ENCODE measurements at places on chromosomes 11 and 22.

DNA sequence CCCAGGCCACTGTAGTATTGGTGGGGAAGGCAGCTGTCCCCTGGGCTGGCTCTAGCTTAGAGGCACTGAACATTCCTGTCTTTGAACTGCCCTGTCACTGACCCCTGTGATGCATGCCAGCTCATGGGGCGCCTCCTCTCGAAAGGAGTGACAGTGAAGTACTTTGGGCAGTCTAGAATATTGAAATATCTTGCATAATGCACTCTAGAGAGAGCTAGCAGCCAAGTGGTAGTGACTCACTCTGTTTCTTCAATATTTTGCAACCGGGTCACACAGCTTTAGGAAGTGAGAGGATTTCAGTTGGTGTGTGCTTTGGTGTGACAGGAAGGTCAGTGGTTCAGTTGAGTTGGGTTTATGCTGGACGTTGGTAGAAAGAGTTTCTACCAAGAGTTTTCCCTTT, 35.5 kb upstream of the ST14 start:
- DNase-seq, result no peak

DNA sequence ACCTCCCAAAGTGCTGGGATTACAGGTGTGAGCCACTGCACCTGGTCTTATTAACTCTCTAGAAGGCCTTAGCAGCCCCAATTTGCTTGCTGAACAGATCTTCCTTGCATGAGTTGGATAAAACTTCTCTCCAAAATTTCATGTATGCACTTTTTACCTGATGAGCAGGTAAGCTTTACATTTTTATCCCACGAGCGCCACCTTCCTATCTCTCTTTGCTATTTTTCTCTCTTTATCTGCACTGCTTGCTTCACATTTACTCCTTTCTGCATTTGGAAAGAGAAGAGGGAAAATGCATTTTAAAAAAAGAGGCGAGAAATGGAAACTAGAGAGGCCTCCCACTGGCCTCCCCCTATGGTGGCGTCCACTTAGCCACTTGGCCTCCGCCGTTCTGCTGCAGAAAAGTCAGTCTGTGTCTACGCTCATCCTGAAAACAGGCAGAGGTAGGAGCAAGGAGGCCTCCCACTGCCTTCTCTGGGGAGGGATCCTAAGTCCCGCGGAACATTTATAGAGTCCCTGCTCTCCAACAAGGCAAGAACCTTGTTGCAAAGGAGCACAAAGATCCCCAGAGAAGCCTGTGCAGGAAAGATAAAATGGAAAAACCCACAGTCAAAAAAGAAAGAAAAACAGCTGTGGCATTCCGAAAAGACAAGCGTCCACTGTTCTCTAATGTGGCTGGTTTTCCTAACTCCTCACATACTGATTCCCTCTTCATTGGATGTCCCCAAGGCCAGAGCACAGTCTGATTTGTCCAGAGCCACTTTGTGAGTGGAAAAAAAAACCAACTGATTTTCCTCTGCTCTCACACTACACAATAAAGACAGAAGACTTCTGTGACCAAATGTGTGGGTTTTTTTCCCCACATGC, 62.2 kb upstream of the INCENP start:
- no peak for DNase-seq

DNA sequence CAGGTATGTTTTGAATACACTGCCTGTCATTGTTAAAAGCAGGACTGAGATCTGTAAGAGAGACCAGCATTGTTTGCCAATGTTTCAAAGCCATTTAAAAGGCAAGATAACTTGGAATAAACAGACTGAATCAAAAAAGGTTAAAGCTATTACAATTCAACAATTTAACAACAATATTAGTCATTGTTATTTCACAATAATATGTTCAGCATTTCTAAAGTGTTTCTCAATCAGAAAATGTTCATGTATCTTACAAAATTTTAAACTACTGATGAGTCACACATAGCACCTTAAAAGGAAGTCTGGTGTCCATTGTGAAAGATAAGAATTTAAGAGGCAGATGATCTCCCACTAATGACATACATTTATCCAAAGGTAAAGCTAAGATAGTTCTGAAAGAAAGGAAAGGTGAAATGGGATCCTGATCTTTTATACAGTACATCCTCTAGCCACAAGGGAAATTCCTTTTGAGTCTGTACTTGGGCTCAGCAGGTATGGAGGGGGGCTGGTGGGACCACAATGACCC, 79.7 kb downstream of the MAML2 start:
- no peak for DNase-seq

DNA sequence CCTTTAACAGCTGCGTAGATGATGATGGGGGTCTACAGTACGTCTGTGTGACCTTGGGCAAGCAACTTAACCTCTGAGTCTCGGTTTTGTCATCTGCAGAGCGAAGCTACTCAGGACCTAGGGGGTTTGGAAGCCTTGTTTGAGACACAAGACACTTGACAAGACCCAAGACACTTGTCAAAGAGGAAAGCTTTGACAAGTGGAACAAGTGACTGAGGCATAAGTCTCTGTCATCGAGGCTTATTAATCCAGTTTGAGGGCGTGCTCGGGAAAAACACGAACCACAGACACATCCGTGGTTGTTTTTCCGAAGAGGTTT, 732 bp upstream of the PC start:
- DNase-seq, result no peak

DNA sequence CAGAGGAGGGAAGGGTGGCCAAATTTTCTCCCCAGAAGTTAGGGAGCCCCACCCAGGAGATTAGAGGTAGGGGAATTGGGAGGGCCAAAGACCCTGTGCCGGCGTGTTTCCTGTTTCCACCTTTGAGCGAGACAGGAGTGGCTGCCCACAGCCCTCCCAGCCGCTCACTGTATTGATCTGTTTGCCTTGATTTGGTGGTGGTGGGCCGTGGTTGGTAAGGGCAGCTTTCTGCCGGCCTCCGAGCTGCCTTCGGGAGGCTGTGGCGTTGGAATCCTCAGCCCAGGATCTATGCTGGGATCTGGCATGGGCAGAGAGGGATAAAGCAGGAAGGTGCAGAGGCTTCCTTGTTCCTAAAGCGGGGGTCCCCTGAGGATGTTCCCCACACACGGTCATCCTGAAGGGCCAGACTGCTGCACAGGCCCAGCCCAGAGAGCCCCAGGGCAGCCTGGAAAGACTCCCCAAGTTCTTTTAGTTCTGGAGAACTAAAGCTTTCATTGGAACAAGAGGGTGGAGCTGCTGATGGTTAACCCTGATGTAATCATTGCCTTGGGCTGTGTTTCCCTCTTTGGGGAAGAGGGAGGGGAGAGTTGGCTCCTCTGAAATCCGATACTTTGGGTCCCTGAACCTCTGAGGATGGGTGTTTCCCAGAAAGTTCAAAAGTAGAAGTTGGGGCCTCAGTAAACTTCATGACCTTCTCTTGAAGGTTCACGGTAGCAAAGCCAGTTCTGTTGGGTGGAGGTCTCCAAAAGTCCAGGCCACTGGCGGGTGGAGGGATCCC, 7.2 kb downstream of the FAM83F start:
- DNase-seq, result no peak

- DNase-seq, result no peak
Measured at GRCh38 chr11:35990170-35990569, 46.3 kb downstream of the LDLRAD3 start.

All from activated naive CD4-positive, alpha-beta T cell treated with anti-CD3 and anti-CD28 coated beads, Interleukin-2, amount 50 U/mL, for 72 hours (primary cell).